ENCODE measurements at places on chromosomes 6 and 20. TPM values are rescaled to one million over a fixed set of nuclear protein-coding genes. Genes with fewer than 3 reads are reported as not detected.

GRCh38 chr20:13862245-13862644, 77.4 kb downstream of the NDUFAF5 start:
- no peak overlapping the region for H3K27ac ChIP-seq
- DNase-seq = no peak
- H3K4me1 ChIP-seq = peaks cover 3% of the 10 kb centered on the region
- no peaks in the 10 kb centered on the region for H3K27me3 ChIP-seq
- H3K4me3 ChIP-seq = no peak overlapping the region

DNA sequence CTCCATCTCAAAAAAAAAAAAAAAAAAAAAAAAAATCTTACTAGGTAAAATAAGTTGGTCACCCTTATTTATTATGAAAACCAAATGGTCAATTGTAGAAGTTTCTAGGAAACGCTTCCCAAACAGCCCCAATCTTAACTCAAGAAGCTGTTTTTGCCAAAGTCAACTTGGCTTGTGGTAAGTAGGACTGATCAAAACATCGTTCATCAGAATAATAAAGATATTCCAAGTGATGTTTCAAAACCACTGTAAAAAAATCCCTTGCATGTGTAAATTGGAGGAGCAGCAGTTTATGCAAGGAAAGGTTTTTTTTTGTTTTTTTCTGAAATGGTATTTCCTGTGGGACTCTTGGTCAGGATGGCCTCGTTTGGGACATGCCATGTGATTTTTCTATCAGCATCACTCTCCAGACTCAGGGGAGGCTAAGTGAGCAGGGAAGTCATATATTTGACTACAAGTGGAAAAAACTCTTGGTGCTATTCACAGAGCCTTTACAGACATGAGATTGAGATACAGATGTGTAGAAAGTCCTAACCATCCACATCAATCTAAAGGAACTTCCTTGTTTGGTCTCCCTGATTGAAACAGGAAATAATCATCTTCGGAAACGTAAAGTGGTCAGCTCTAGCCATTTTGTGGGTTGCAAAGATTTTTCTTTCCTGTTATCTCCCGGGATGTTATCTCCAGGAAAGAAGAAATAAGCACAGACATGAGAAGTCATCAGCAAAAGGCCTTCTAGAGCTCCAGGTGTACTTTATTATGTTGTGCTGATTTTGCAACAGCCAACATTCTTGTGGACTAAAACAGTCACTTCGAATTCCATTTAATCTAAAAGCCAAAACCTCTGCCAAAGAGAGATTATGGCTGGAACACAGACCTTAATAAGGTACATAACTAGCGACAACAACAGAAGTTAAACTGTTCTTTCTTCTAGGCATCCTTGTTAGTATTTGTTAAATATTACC, 177.8 kb downstream of the EDN1 start:
- no peak for DNase-seq
- H3K27ac ChIP-seq = no peak overlapping the region
- H3K36me3 ChIP-seq = no peaks in the 10 kb centered on the region
- H3K27me3 ChIP-seq = no peaks in the 10 kb centered on the region
- no peak overlapping the region for H3K4me3 ChIP-seq

GRCh38 chr6:8172530-8172929, 70.2 kb upstream of the EEF1E1 start:
- no peaks in the 10 kb centered on the region for H3K36me3 ChIP-seq
- no peak for DNase-seq
- H3K27me3 ChIP-seq = no peaks in the 10 kb centered on the region
- no peak overlapping the region for H3K27ac ChIP-seq
- H3K4me1 ChIP-seq = no peaks in the 10 kb centered on the region

The KIAA0408 gene
- total RNA-seq = 3.3 TPM

DNA sequence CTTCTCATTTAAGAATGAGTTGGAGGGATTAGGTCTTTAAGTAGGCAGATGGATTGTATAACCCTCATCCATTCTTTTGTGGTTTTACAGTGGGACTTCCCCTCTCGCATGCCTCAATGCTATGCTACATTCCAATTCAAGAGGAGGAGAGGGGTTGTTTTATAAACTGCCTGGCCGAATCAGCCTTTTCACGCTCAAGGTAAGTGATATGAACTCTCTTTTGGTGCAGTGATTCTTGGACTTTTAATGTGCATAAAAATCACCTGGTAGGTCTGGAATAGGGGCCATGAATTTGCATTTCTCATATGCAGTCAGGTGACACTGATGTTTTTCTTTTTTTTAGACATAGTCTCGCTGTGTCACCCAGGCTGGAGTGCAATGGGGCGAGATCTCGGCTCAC, 10.8 kb downstream of the ASXL1 start:
- no peaks in the 10 kb centered on the region for H3K4me1 ChIP-seq
- DNase-seq = no peak
- no peak overlapping the region for H3K4me3 ChIP-seq

DNA sequence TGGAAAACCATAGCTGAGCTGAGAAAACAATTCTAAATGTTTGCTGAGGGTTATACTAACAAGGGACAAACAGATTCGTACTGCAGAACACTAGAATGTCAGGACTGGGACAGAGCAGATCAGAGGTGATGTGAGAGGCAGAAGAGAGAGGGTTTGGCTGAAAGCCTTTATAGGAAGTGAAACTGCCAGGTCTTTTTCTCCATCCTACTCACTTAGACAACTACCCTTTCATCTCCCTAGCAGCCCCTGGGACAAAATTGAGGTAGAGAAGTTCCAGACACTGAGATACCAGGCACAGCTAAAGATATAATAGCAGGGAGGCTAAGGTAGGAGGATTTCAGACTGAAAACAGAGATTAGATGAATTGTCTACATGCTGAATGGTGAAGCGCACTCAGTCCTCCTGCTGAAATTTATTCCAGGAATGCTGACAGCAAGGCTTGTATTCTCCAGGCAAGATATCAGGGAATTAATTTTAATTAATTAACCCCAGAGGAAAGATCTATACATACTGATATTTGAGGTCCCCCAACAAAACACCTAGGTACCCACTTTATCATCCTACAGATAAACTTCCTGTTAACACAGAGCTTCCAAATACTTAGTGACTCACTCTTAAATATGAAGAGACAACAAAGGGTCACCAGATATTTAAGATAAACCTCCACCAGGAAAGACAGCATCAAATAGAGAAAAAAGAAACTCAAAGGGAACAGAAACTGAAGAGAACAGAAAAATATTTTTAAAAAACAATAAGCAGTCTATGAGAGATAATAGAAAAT, 12.6 kb upstream of the EIF2S2 start:
- H3K27me3 ChIP-seq = no peaks in the 10 kb centered on the region
- H3K27ac ChIP-seq = no peak overlapping the region
- no peak overlapping the region for H3K4me3 ChIP-seq
- H3K4me1 ChIP-seq = no peaks in the 10 kb centered on the region

DNA sequence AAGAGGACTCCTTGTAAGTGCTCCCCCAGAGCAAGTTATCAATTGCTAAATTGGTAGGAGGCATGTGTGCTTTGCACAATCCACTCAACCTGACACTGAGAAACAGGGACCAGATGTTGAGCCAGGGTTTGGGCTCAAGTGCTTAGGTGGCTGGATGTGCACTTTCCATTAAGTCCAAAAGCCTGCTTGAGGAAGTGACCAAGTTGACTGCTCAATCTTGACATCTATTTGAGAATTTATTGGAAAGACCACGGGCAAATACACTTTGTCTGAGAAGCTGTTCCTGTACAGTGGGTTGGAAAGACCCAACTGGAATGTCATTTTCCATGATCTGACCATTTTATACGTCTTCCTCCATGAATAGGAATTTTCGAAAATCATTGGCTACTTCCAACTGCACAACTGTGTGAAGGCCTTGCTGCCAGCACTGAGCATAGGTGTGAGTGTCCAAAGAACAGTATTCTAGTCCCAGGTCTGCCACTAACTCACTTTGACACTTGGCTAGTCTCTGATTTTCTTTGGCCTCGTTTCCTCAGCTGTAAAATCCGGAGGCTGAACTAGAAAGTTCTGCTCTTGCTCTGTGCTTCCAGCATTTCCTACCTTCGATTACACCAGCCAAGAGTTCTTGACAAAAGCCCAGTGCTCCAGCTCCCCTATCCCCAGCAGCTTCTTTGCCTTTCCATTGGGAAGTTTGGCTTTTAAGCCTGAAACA, 186.9 kb upstream of the ECI2 start:
- H3K27me3 ChIP-seq = no peaks in the 10 kb centered on the region
- no peaks in the 10 kb centered on the region for H3K4me1 ChIP-seq
- H3K36me3 ChIP-seq = no peaks in the 10 kb centered on the region
- no peak overlapping the region for H3K27ac ChIP-seq
- H3K4me3 ChIP-seq = no peak overlapping the region
- DNase-seq = no peak

Measured in breast epithelium (tissue), 4 donors.